CD8-positive, alpha-beta memory T cell (primary cell): ENCODE measurements at places on chromosomes 2 and 18. TPM values are rescaled to one million over a fixed set of nuclear protein-coding genes. Genes with fewer than 3 reads are reported as not detected.

GRCh38 chr18:67408240-67408639 is 108.3 kb downstream of the DSEL start:
- H3K4me1 ChIP-seq, result no peaks in the 10 kb centered on the region
- H3K36me3 ChIP-seq, result no peaks in the 10 kb centered on the region
- H3K27me3 ChIP-seq, result no peaks in the 10 kb centered on the region
- no peak overlapping the region for H3K27ac ChIP-seq
- DNase-seq, result no peak
- no peak overlapping the region for H3K4me3 ChIP-seq

GRCh38 chr2:154776825-154777224 is 78.3 kb downstream of the KCNJ3 start:
- H3K36me3 ChIP-seq, result no peaks in the 10 kb centered on the region
- H3K27me3 ChIP-seq, result no peaks in the 10 kb centered on the region
- no peak overlapping the region for H3K4me3 ChIP-seq
- no peak for DNase-seq
- H3K4me1 ChIP-seq, result no peaks in the 10 kb centered on the region

DNA sequence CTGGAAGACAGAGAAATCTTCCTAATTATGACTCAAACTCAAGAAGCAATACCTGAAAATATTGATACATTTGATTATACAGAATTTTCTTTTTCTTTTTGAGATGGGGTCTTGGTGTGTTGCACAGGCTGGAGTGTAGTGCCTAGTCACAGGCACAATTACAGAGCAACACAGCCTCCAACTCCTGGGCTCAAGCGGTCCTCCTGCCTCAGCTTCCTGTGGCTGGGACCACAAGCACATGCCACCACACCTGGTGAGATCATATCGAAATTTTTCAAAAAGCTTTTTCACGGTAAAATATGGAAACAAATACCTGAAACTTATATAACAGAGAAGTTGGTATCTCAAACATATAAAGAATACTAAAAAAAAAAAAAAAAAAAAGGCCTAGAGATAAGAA is 27.9 kb downstream of the TGFBRAP1 start:
- no peaks in the 10 kb centered on the region for H3K27me3 ChIP-seq
- DNase-seq, result no peak
- H3K4me3 ChIP-seq, result no peak overlapping the region
- H3K27ac ChIP-seq, result no peak overlapping the region
- H3K4me1 ChIP-seq, result peaks cover 16% of the 10 kb centered on the region

DNA sequence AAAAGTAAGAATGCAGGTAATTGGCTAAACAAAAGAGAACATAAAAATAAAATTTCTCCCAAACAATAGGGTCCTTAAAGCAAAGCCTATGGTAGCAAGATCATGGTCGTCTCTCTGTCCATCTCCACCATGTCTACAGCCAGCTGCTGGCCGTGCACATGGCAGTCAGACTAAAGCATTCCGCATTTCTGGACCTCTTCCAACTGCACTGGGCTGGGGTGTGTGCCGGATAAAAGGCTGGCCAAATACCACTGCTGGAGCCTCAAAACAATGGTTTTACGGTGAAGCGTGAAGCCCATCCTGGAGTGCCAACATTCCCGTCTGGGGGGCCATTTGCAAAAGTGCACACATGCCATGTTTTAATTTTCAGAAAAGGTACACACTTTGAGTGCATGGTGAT is 74.8 kb upstream of the PIEZO2 start:
- H3K4me3 ChIP-seq, result no peak overlapping the region
- no peaks in the 10 kb centered on the region for H3K36me3 ChIP-seq
- no peaks in the 10 kb centered on the region for H3K27me3 ChIP-seq

Gene PSMA8
- total RNA-seq, result 1.4 TPM

Gene XDH
- not detected for total RNA-seq
